Psoas muscle (tissue), 8 donors: ENCODE measurements at places on chromosomes 2 and 18. TPM values are rescaled to one million over a fixed set of nuclear protein-coding genes. Genes with fewer than 3 reads are reported as not detected.
A peak's percentile ranks its signal among the peaks of the same experiment; 100 is the strongest.

The LMAN1 gene
- polyA plus RNA-seq: 17.4 TPM

The POTEJ gene
- polyA plus RNA-seq: not detected

The GPR35 gene
- polyA plus RNA-seq: 0.89 TPM

The COLEC12 gene
- 0.80 TPM for polyA plus RNA-seq

The CYS1 gene
- 0.06 TPM for polyA plus RNA-seq

The C1GALT1C1L gene
- 0.43 TPM for polyA plus RNA-seq

- H3K27me3 ChIP-seq: peaks cover 16% of the 10 kb centered on the region
- H3K4me3 ChIP-seq: no peak overlapping the region
- peak; percentile 49 for DNase-seq
- no peak overlapping the region for H3K27ac ChIP-seq
- no peaks in the 10 kb centered on the region for H3K36me3 ChIP-seq
- no peaks in the 10 kb centered on the region for H3K4me1 ChIP-seq
Observed at GRCh38 chr2:51027442-51027841, 4.5 kb downstream of the NRXN1 start.

GRCh38 chr18:64131314-64131713, 17.6 kb downstream of the LINC00305 start:
- H3K4me3 ChIP-seq: no peak overlapping the region
- no peaks in the 10 kb centered on the region for H3K27me3 ChIP-seq
- H3K27ac ChIP-seq: no peak overlapping the region
- no peaks in the 10 kb centered on the region for H3K36me3 ChIP-seq
- no peak for DNase-seq

DNA sequence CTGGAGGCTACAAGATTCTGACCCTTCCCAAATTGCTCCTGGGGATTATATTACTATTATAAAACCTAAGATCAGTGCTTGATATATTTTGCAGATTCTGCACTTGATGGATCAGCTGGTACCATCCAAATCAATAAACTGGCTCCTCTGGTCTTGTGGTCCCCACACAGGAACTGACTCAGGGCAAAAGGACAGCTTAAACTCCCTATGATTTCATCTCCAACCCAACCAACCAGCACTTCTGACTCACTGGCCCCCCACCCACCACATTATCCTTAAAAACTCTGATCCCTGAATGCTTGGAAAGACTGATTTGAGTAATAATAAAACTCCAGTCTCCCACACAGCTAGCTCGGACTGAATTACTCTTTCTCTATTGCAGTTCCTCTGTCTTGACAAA, 82.1 kb downstream of the TMEM163 start:
- no peaks in the 10 kb centered on the region for H3K36me3 ChIP-seq
- no peaks in the 10 kb centered on the region for H3K4me1 ChIP-seq
- no peak overlapping the region for H3K4me3 ChIP-seq
- no peak overlapping the region for H3K27ac ChIP-seq

GRCh38 chr2:234495251-234496054, 1.4 kb downstream of the ARL4C start:
- peaks cover 4% of the 10 kb centered on the region for H3K27me3 ChIP-seq
- H3K27ac ChIP-seq: no peak overlapping the region
- H3K36me3 ChIP-seq: no peaks in the 10 kb centered on the region
- peaks cover 6% of the 10 kb centered on the region for H3K4me1 ChIP-seq
- DNase-seq: no peak

DNA sequence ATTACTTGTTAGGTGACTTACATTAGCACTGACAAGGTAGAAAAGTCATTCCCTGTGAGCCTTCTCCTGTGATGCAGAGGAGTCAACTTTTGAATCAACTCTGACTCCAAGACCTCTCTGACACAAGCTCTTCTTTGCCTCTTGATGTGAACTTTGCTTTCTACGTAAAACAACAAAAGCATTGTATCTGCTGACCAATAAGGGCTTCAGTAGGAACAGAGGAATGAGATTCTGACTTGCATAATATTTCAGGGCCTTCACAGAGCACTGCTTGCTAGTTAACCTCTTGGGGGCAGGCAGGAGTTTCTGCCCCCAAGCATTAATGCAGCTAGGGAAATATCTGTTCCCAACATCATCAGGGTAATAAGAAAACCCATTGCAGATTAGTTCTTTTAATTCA, 791.5 kb downstream of the BCL11A start:
- no peak for DNase-seq
- no peaks in the 10 kb centered on the region for H3K4me1 ChIP-seq
- no peak overlapping the region for H3K4me3 ChIP-seq
- H3K36me3 ChIP-seq: no peaks in the 10 kb centered on the region
- no peak overlapping the region for H3K27ac ChIP-seq
- H3K27me3 ChIP-seq: no peaks in the 10 kb centered on the region

GRCh38 chr18:27413495-27414401, 228.6 kb upstream of the CHST9 start:
- peaks cover 24% of the 10 kb centered on the region for H3K4me1 ChIP-seq
- no peak for DNase-seq
- H3K27me3 ChIP-seq: no peaks in the 10 kb centered on the region
- peak overlapping the region; percentile 84 for H3K27ac ChIP-seq
- H3K4me3 ChIP-seq: peak overlapping the region; percentile 46

DNA sequence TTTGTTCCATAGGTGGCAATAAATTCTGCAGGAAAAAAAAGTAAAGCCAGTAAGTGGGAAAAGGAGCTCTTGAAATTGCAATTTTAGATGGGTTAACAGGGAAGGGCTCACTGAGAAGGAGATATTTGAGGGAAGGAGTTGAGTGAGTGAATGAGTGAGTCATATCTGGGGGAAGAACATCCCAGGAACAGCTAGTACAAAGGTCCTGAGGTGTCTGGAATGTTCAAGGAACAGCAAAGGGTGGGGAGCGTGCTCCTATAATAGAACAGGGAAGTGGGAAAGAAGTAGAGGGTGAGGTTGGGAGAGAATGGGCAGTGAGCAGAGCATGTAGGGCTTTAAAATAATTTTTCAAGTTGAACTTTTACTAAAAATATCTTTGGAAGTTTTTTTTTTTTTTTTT, 68.0 kb upstream of the PSME4 start:
- DNase-seq: no peak
- H3K27ac ChIP-seq: no peak overlapping the region
- peaks cover 5% of the 10 kb centered on the region for H3K4me1 ChIP-seq
- no peaks in the 10 kb centered on the region for H3K27me3 ChIP-seq
- H3K36me3 ChIP-seq: no peaks in the 10 kb centered on the region
- no peak overlapping the region for H3K4me3 ChIP-seq

- H3K27me3 ChIP-seq: no peaks in the 10 kb centered on the region
- DNase-seq: no peak
- no peaks in the 10 kb centered on the region for H3K4me1 ChIP-seq
Observed at GRCh38 chr2:127596311-127597045, 49.5 kb upstream of the GPR17 start.

DNA sequence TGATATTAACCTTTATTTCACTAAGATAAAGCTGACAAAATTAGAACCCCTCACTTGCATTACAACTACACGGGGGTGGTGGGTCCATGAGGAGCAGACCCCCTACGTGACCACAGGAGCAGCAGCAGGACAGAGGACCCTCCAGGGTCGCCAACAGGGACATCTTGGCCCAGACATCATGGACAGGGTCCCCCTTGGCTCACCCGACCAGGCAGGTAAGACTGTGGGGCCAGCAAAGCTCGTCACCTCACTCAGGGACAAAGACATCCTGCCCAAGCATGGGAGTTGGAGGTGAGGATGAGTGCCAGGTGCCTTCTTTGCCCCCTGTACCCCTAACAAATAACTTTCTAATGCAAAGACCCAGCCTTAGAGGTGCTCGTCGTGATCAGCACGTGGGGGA, 111.3 kb upstream of the RAB6C start:
- no peaks in the 10 kb centered on the region for H3K27me3 ChIP-seq
- H3K27ac ChIP-seq: no peak overlapping the region
- H3K4me3 ChIP-seq: no peak overlapping the region
- no peak for DNase-seq
- H3K36me3 ChIP-seq: no peaks in the 10 kb centered on the region

DNA sequence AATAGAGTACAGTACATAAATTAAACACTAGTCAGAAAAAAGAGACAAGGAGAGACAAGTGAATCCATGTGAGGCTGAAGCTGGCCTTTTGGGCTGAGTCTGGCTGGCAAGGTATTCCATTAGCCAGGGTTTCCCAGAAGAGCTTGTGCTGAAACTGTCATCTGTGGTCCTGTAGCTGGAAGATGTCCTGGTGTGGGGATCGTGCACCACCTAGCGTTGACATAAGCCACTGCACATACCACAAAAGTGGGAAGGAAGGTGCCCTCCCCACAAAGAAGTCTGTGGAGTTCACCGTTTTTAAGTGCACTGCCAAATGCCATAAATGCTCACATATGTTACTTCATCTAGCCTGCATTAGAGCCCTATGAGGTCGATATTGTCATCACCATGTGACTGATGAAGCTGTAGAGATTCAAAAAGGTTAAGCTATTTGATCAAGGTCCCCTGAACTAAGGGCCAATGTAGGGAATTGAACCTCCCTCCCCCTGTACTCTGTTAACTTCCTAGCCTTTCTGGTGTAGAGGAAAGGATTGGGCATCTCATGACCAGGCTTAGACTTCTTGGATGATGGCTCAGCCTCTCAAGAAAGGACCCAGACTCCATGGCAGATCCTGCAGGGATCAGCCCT, 31.9 kb upstream of the GALNT14 start:
- H3K27ac ChIP-seq: no peak overlapping the region
- no peaks in the 10 kb centered on the region for H3K36me3 ChIP-seq
- DNase-seq: peak; percentile 37
- no peaks in the 10 kb centered on the region for H3K27me3 ChIP-seq
- H3K4me1 ChIP-seq: no peaks in the 10 kb centered on the region

DNA sequence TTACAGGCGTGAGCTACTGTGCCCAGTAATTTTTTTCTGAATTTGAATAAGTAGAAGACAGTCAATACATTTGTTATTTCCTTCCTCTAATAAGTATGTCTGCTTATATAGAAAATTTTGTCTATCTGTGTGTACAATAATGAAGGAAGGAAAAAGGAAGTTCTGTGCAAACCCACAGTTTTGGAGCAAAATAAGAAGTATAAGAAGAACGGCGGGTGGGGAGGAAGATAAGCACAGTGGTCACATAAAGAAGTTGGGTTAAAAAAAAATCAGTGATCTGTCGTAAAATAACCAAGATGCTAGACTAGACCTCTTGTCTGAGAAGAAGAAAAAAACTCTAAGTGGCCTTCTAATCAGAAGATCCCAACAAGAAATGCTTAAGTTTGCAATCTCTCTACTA, 20.2 kb downstream of the MGAT4A start:
- no peak overlapping the region for H3K27ac ChIP-seq
- no peak overlapping the region for H3K4me3 ChIP-seq
- H3K27me3 ChIP-seq: no peaks in the 10 kb centered on the region
- H3K4me1 ChIP-seq: peaks cover 12% of the 10 kb centered on the region
- H3K36me3 ChIP-seq: no peaks in the 10 kb centered on the region
- no peak for DNase-seq

DNA sequence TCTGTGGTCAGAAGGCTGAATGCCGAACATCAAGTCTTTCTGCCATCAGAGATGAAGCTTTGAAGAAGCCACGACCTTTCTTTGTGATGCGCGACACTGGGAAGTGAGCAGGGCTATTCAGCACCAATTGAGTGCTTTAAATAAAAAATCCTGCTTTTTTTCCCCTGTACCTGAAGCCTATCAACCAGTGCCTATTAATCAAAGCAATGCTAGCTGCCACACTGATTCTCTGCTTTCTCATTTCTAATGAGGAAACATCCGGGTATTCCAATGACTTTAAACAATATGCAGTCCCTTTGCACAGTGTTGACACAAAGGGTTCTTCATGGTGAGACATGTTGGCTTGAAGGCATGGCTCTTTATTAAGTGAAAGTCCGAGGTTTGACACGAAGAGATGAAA, 88.0 kb downstream of the GALR1 start:
- no peaks in the 10 kb centered on the region for H3K27me3 ChIP-seq
- no peak overlapping the region for H3K4me3 ChIP-seq
- no peak for DNase-seq
- H3K36me3 ChIP-seq: no peaks in the 10 kb centered on the region
- no peaks in the 10 kb centered on the region for H3K4me1 ChIP-seq

GRCh38 chr2:64615192-64615763, 38.4 kb downstream of the SERTAD2 start:
- H3K27ac ChIP-seq: no peak overlapping the region
- no peaks in the 10 kb centered on the region for H3K36me3 ChIP-seq
- no peaks in the 10 kb centered on the region for H3K27me3 ChIP-seq
- DNase-seq: no peak

GRCh38 chr18:22088029-22088428, 81.4 kb upstream of the GATA6 start:
- no peaks in the 10 kb centered on the region for H3K36me3 ChIP-seq
- H3K4me3 ChIP-seq: no peak overlapping the region
- no peak overlapping the region for H3K27ac ChIP-seq
- H3K27me3 ChIP-seq: no peaks in the 10 kb centered on the region
- no peak for DNase-seq

DNA sequence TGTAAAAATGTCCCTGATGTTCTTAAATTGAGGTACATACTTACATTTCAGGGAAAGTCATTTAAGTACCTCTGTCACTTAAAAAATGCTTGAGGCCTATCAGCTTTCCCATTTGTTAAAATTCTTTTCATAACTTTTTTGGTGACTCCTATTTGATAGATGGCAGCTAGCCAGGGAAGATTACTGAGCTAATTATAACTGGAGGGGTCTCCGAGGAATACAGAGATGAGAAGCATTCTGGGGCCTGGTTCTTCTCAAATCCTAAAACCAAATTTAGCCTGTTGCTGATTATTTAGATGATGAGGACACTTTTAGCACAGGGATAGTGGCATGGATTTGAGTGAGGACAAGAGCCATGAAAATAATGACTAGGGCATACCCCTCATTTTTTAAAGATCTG, 4.8 kb downstream of the UGP2 start:
- peak overlapping the region; percentile 76 for H3K4me3 ChIP-seq
- peaks cover 2% of the 10 kb centered on the region for H3K36me3 ChIP-seq
- H3K27me3 ChIP-seq: no peaks in the 10 kb centered on the region
- H3K27ac ChIP-seq: peak overlapping the region; percentile 27
- no peak for DNase-seq

DNA sequence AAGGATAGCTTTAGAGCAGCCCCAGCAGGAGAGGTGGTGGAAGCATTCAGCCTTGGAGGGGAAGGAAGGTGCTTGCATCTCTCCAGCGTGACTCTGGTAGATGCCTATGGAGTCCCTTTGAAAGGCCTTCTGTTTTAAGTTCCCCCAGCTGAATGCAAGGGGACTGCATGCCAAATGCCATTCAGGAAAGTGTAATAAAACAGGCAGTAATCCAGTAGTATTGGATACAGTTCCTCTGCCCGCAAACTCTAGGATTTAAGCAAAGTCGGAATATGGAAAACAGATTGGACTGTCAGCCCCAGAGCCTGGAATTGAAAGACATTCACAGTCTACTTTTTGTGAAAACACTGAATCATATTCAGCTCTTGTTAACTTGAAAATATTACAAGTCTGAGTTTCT, 125.2 kb upstream of the GAREM1 start:
- H3K4me3 ChIP-seq: no peak overlapping the region
- no peaks in the 10 kb centered on the region for H3K36me3 ChIP-seq
- no peak for DNase-seq
- no peak overlapping the region for H3K27ac ChIP-seq
- no peaks in the 10 kb centered on the region for H3K4me1 ChIP-seq
